Kidney (tissue), 22 donors: ENCODE measurements at places on chromosomes 2 and 18.

DNA sequence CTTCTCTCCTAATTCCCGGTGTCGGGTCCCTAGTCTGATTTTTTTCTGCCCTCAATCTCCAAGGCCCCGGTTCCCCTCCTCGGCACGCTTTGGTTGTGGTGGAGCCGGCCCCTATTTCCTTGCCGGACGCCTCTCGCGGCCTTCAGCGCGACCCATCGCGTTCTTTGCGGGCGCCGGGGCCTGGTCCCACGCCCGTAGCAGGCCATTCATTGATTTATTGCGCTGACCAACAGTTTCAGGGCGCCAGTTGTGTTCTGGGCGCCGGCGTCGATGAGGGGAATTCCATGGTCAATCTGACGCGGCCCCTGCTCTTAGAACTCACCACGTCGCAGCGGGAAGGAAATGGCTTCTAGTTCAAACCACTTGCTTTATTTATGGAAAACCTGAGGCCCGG is 396 bp downstream of the CNOT9 start:
- no peak for DNase-seq

GRCh38 chr18:48042431-48042830 is 112.0 kb upstream of the SMAD2 start:
- no peak for DNase-seq

DNA sequence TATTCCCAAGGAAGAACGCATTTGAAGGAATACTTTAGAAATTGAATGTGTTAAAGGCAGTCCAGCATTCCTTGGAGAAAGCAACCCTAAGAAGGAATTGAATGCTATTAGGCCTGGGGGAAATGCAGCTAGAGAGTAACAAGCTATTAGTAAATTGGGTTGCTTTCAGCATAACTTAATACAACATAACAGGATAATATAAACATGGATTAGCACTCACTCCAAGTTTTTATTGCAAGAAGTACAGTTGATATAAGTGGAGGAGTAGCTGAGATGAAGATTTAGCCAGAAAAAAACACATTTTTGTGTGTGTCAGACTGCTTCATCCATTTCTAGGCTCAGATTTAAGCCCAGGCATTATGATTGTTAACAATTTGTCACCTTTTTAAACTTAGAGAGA is 314.6 kb downstream of the MEIS1 start:
- DNase-seq: no peak

DNA sequence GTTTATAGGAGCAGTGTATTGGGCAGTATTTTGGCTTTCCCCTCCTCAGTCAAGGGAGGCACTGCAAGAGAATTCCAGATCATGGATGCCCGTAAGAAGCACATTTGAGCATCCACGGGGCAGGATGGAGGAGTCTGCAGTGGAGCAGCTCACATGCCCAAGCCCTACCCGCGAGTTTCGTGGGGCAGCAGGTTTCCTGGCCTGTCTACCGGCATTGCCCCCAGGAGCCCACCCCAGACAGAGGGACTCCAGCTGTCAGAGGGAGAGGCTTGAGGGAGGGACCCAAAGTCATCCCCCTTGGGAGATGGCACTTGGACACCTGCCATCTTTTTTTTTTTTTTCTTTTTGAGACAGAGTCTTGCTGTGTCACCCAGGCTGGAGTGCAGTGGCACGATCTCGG is 31.3 kb downstream of the TMEM177 start:
- DNase-seq: no peak

- no peak for DNase-seq
Observed at GRCh38 chr2:187422282-187422681, 25.8 kb downstream of the CALCRL start.

DNA sequence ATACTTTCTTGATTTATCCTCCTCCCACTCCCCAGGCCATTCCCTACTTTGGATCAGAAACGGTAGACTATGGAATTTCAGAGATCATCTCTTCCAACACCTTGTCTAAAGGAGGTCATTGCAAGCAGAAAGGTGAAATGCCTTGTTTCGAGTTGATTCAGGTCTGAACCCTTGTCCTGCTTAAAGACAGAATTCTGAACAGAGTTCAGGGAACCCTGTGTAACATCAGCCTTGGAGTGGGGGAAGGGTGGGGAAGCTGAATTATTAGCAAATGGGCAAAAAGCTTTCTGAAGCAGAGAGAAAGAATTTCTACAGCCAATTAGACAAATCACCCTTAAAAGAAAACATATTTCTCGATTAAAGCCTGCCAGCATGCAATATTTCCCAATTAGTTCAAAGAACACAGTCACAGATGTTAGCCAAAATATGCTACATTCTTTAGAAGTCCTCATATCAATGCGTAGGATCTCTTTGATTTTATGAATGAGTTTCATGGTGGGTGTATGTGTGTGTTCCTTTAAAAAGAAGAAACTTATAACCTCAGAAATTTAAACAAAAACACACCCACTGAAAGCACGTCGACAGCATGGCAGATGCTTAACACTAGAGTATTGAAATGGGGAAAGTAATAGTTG is 353.1 kb downstream of the RND3 start:
- DNase-seq: peak; percentile 38

GRCh38 chr2:230052299-230052698 is 16.4 kb downstream of the SLC16A14 start:
- no peak for DNase-seq

DNA sequence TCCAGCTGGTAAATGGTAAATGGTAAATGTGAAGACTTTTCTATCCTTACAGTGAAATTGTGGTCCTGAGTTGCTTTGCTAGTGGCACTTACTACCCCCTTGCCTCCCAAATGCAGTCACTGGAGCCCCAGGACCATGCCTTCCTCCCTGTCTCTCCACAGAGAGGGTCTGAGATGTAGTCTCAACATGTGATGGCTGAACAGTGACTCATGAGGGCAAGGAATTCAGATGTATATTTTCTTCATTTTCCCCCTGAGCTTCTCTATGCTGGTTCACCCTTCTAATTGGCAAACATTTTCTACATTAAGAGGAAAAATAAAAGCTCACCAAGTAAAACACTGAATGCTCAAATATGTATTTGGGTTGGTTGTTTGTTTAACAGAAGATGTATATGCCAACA is 232.0 kb downstream of the SH3BP4 start:
- no peak for DNase-seq

GRCh38 chr18:498931-499775 is 1.3 kb downstream of the COLEC12 start:
- peak; percentile 82 for DNase-seq

- no peak for DNase-seq
Observed at GRCh38 chr18:12599543-12599942, 58.4 kb downstream of the SPIRE1 start.

DNA sequence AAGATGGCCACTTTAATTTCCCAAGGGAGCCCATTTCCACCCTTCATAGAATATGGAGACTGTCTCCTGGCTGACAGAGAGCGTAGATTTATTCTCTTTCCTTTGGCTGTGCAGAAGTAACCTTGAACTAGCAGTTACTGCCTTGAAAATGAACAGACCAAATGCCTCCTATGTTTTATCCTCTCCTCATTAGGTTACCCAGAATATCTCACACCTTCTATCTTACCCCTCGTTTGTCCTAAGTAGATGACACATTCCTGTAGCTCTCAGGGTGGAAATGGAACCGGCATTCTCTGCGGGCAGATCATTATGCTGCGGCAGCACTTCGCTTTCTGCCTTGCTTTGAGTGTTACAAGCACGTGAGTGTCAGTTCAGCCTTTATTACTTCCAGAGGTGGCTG is 336.5 kb downstream of the DCDC2C start:
- DNase-seq: no peak

GRCh38 chr2:180033993-180034894 is 27.1 kb upstream of the CWC22 start:
- DNase-seq: peak; percentile 83

DNA sequence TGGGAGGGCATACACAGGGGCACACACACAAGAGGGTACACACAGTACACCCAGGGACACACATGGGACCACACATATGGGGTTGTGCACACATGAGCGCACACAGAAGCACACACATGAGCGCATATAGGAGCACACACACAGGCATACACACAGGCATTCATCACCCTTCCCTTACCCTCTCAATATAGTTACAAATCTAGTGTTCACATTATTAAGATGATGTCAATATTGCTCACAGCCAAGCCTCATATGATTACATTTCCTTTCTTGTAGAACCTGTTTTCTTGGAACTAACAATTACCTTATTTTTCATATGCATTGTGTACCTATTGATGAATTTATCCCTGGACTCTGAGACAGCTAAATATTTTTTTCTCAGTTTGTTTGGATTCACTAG is 156.7 kb downstream of the FHOD3 start:
- DNase-seq: peak; percentile 14

- peak; percentile 55 for DNase-seq
Observed at GRCh38 chr2:167293172-167293781, 405.0 kb downstream of the XIRP2 start.

DNA sequence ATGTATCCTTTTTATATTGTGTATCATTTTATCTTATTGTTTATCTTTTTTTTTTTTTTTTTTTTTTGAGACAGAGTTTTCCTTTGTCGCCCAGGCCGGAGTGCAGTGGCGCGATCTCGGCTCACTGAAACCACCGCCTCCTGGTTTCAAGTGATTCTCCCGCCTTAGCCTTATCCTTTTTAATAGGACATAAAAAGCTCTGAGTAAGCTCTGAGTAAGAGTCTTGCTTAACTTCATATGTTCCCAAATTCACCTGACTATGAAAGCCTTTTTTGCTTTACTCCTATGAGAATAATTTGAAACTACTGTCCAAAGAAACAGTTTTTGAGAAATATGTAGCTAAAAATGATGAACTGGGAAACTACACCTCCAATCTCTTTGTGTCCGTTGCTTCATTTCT is 525.5 kb downstream of the IRS1 start:
- DNase-seq: no peak

- no peak for DNase-seq
Observed at GRCh38 chr18:8949206-8949605, 153.3 kb upstream of the NDUFV2 start.

- peak; percentile 43 for DNase-seq
Observed at GRCh38 chr2:43040084-43040854, 186.1 kb downstream of the ZFP36L2 start.

DNA sequence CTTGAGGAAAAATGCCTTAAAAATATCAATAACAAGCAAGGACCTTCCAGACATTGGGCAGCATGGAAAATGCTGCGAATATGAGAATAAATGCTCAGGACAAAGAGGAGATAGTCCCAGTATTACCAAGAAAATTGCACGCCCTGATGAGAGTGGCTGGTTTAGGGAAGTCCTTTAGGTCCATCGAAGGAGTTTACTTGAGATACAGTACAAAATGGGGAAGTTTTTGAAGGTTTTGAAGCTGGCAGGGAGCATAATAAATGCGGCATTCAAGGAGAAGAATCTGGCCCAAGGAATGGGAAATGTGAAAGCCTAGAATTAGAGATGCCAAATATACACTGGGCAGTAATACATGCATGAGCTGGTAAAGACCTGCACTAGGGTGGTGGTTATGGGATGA is 90.2 kb upstream of the SPATS2L start:
- DNase-seq: no peak

DNA sequence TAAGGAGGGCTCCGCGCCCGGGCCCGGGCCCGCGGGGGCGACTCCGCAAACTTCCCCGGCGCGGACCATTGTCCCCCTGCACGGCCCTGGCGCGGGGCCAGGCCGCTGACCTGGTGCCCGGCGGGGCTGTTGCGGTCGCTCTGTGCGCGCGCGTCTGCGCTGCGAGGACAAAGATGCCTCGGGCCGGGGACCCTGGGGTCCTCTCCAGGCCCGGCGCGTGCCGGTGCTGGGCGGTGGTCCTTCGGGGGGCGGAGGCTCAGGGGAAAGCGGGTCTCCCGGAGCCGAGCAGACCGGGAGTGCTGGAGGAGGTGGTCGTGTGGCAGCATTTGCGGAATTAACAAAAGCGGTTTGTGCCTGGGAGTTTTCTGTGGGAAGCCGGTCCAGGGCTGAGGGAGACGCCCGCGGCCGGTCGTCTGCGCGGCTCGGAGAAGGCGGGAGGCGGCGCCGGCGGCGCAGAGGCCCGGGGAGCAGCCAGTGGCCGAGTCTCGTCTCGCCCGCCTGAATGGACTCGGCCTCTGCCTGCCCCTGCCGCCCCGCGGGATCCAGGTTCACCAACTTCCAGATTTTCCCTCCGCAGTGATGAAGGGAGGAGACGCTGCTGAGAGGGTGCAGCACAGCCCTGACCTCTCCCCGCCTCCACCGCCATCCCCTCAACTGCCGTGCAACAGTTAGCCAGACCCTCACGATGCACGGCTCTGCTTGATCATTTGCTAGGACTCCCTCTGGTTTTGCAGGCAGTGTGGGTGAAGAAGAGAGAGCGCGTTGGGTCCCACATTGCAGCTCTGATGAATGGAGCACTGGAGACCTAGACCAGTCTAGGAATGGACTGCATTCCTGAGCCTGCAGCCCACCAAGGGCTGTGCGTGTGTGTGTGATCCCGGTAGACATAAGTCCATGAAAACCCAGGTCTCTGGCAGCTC is 705 bp downstream of the EFR3B start:
- DNase-seq: peak; percentile 70

DNA sequence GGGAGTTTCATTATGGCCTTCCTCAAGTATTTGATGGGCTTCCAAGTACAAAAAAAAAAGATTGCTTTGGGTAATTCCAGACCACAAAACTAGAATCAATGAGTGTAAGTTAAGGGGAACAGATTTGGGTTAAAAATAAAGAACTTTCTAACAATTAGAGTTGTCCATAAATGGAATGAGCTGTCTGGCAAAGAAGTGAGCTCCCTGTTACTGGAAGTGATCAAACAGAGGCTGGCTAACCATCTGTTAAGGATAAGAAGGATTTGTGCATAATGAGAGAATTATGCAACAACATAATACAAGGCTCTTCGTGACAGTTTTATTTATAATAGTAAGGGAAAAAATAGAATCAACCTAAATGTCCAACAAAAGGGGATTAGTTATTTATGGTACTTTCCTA is 44.6 kb upstream of the ACVR1 start:
- no peak for DNase-seq

DNA sequence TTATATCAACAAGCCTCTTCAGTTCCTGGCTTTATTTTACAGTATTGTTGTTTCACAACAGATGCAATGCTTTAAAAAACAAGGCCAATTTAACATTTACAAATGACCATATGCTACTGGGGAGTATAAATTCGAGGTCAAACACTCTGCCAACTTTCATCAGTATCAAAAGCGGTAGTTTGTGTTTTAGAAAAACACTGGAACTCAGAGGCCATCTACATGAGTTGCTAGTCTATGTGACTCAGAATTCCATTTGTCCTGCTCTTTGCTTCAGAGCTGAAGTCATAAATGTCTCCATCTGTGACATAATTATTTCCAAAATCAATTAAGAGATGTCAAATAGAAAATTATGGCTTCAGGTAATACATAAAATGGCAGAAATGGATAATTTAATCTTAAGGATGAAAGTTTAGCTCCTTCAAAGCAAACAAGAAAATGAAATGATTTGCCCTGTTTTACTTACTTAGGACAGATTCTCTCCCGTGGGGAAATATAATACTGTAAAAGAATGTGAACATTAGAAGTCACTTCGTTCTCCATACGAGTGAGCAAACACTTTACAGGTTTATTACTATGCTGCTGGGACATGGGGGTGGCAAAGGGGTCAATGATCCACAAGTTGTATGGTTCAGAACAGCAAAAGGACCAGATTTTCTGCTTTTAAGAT is 3.7 kb downstream of the MEX3C start:
- DNase-seq: peak; percentile 64

DNA sequence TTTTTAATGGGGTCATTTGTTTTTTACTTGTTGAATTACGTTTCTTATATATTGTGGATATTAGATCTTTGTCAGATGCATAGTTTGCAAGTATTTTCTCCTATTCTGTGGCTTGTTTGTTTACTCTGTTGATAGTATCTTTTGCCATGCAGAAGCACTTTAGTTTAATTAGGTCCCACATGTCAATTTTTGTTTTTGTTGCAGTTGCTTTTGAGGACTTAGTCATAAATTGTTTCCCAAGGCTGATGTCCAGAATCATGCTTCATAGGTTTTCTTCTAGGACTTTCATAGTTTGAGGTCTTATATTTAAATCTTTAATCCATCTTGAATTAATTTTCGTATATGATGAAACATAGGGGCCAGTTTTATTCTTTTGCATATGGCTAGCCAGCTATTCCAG is 13.2 kb downstream of the PIKFYVE start:
- DNase-seq: no peak
